Coronary artery (tissue), 2 donors: ENCODE measurements at places on chromosomes 7 and 10.

DNA sequence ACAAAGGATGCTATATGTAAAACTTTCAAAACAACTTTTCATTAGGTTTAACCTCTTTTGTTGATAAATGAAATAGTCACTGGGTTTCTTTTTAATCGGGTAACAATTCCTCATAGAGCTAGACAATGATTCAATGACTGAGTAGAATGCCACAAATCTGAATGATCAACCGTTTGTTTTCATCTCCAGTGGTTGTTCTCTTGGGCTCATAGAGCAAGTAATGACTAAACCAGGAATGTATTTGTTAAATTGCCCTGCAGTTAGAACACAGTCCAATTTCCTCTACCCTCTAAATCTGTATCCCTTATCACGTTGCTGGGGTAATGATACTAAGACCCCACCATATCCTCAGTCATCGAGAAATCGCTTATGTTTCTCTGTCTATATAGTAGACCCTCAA, 40.0 kb downstream of the CNNM1 start:
- no peak for DNase-seq

- DNase-seq: no peak
These were observed 22.0 kb downstream of the ITGB8 start for GRCh38 chr7:20352573-20353306.

GRCh38 chr10:97898429-97898828, 48.8 kb downstream of the GOLGA7B start:
- no peak for DNase-seq

- DNase-seq: no peak
These were observed 11.0 kb downstream of the ZMIZ1 start for GRCh38 chr10:79079490-79080355.

DNA sequence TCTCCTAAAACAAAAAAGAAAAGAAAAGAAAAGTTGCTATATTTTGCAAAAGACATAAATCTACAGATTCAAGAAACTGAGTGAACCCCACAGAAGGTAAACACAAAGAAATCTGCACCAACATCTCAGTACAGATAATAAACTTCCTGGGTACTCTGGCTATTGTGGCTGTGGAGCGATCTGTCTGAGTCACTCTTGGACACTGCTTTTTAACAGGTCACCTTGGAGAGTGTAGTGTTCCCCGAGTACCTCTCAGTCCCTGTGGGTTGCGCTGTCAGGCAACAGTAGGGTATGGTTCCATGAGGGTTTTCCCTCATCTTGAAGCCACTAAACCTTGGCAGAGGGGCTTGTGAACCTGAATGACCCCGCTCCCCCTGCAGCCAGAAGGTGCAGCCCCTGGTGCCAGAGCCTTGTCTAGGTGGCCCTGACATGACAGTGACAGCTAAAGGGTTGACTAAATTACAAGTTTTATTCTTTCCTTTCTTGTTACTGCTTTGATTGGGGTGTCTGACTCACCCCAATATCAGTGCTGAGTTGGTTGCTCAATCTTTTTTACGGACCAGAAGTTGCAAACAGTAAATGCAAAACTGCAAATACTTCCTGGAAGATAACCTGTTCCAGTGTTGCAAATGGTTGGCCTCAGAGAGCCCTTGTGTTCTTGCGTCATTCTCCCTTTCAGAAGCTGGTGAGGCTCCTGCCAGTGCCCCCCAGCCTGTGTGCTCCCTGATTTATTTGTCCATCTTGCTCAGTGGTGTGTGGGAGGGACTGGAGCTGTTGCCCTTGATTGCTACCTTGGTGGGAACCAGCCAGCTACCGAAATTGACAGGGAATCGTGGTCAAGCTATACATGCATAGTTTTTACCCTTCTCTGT, 30.6 kb downstream of the POR start:
- no peak for DNase-seq

- DNase-seq: peak; percentile 89
These were observed at the start of gene XPNPEP1 for GRCh38 chr10:109922976-109923921. TSS of gene XPNPEP1 (minus strand) at chr10:109923511. CDS start at chr10:109923433, 78 bp downstream.

DNA sequence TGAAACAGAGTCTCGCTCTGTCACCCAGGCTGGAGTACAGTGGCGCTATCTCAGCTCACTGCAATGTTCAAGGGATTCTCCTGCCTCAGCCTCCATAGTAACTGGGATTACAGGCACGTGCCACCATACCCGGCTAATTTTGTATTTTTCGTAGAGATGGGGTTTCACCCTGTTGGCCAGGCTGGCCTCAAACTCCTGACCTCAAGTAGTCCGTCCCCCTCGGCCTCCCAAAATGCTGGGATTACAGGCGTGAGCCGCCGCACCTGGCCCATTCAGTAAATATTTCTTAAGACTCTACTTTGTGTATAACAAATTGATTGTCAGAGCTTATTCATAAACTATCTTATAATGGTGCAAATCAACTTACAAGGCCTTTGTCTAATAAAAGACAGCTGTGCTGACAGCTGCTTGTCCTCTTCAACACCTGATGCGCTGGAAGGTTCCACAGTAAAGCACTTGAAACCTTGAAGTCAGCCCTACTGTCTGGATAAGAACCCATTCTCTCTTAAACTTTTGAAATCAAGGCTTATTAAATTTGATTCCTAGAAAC, 14.7 kb downstream of the ECHDC3 start:
- DNase-seq: no peak

GRCh38 chr7:108425714-108426275, 30.4 kb downstream of the NRCAM start:
- no peak for DNase-seq

- no peak for DNase-seq
These were observed 837 bp upstream of the IGFBP3 start for GRCh38 chr7:45921699-45922519.

GRCh38 chr7:130429019-130429418, 11.8 kb downstream of the CEP41 start:
- DNase-seq: no peak

- no peak for DNase-seq
These were observed 465.7 kb downstream of the AUTS2 start for GRCh38 chr7:70063927-70064326.

DNA sequence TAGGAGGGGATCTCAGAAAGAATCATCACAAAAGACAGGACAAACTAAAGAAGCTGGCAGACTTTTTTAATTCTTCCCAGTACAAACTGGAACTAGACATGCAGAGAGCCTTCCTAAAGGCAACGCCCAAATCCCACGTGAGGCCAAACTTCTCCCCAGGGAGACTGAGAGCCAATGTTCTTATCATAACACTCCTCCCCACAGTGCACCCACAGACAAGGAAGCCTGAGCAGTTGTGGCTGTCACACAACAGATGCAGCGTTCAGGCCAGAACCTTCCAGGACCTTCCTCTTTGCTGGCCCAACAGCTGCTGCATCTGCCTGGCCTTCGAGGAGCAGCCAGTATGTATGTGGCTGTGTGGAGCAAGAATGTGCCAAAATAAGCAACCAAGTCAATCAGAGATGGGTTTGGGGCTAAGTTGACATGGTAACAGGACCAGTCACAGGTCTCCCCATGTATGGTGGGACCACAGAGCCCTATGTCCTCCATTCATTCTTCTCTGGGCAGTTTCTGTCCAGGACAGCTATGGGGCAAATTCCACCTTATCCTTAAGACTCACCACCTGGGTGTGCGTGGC, 34.9 kb downstream of the SRPK2 start:
- no peak for DNase-seq

DNA sequence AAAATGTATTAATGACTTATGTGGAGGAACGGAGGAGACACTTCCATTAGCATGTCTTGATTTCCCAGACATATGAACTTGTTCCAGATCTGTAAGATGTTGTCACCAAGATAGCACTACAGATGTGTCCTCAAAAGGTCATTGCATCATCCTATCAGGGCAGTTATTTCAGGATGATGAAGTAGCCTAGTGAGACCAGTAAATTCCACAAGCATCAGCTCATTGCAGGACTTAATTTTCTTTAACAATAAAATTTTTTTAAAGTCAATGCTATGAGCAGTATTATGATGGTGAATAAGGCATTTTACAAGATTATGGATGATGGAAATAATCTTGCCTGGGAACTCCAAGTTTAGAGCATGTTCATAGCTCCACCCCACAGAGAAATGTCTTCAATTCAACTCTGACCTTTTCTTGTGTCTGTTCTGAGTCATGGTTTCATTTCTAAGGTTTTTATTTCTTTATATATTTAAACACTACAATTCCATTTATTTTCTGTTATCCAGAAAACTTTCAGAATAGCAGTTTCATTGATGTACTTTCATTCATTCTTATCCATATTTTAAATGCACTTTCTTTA, 1203.3 kb upstream of the CELF2 start:
- no peak for DNase-seq

DNA sequence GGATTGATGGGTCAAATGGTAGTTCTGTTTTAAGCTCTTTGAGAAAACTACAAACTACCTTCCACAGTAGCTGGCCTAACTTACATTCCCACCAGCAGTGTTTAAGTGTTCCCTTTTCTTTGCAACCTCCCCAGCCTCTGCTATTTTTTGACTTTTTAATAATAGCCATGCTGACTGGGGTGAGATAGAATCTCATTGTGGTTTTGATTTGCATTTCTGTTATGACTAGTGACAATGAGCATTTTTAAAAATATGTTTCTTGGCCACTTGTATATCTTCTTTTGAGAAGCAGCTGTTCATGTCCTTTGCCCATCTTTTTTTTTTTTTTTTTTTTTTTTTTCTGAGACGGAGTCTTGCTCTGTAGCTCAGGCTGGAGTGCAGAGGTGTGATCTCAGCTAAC, 155.2 kb upstream of the BMPER start:
- no peak for DNase-seq

DNA sequence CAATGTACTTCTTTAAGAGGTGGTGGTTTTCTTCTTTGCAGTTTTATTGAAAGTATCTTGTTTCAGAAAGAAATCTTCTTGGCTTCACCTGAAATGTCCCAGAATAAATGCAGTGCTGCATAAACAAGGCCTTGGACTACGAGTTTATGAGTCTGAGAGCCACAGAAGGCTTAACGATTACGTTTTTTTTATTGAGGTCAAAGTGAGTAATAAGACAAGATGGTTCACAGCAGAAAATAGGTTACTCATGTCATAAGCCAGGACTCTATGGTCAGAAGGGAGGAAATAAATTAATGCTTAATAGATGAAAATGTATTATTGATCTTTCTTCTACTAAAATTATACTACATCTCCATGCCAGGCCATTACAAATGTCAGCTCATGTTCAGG, 13.7 kb upstream of the NPTX2 start:
- no peak for DNase-seq

DNA sequence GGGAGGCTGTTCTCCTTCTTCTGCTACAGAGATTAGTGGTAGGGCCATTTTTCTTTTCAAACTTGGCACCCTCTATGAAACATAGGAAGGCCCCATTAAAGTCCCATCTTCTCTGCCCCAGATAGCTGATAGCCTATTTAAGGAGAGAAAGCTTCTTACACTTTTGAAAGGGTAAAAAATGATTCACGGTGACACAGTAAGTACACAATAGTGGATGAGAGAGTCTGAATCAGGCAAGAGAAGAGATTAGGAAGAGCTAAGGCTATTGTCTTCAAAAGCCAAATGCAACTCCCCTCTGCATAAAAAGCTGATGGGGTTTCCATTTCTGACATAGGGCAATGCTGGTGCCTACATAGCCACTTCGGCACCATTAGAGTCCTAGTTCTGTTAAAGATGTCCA, 3.6 kb downstream of the INA start:
- DNase-seq: no peak

DNA sequence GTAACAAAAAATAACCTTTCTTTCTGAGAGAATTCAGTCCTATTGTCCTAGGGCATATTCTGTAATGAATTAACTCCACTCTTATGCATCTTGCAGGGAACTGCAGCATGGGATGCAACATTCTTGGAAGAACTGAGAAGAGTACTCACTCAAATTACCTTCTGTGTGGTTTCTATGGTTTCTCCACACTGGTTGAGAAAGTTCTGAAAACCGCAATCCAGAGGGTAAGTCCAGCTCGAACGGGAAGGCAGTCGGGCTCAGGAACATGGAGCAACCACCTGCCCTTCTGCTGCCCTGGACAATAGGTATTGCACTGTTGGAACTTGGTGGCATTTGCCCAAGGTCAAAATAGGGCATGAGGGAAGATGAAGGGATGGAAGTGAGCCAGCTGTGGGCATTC, 59.6 kb upstream of the CDK13 start:
- no peak for DNase-seq

DNA sequence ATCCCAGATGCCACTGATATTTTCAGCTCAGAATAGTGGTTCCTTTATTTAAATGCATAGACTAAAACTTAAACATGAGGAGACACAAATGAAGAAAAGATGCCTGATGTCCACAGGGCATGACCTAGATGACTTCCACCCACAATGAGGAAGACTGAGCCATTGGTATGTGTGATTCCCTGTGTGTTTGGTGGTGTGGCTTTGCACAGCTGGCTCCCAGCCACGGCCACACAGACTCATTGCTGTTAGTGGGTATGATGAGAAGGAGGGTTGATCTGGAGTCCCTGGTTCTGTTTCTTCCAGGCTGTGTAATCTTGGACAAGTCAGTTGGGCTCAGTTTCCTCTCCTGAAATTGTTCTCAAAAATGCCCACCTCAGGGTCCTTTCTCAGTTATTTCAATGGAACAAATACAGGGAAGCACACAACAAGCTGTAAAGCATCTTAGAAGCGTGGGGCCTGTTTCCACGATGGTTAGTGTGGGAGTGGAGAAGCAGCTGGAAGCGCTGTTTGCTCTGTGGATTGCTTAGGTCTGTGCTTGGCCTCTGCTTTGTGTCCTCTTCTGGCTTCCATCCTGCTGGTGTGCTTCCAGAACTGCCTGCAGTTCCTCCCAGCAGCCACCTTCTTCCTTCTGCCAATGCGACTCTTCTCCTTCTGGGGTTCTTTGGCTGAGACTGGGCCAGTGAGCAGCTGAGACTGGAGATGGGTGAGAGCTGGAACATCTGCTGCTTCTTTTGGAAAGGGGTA, 303.7 kb downstream of the BMPER start:
- no peak for DNase-seq
